Activated T-cell treated with anti-CD3 and anti-CD28 coated beads, Interleukin-2, amount 50 U/mL, for 48 hours (primary cell): ENCODE measurements at places on chromosomes 5 and 9.

GRCh38 chr9:28155067-28155466 lies 581.8 kb upstream of the C9orf72 start:
- no peak for DNase-seq

DNA sequence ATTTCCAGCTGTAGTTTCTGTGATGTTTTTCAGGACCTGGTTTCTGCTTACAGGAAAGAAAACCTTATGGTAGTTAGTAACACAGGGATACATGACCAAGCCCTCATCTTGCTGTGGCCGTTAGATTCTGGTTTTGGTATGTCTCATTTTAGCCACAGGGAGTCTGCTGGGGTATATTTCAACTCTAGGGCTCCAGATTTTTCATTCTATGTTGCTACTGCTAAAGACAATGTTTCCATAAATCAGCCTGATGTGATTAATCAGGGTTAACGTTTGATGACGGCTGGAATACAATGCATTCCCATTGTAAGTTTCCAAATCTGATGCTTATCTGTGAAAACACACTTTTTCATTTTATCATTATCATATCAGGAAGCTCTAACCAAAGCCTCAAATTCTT lies 48.2 kb downstream of the P4HA2 start:
- no peak for DNase-seq

- DNase-seq, result no peak
Measured at GRCh38 chr9:88358723-88359122, 29.5 kb upstream of the SPIN1 start.

GRCh38 chr5:68746643-68747420 lies 347.0 kb upstream of the SLC30A5 start:
- no peak for DNase-seq

DNA sequence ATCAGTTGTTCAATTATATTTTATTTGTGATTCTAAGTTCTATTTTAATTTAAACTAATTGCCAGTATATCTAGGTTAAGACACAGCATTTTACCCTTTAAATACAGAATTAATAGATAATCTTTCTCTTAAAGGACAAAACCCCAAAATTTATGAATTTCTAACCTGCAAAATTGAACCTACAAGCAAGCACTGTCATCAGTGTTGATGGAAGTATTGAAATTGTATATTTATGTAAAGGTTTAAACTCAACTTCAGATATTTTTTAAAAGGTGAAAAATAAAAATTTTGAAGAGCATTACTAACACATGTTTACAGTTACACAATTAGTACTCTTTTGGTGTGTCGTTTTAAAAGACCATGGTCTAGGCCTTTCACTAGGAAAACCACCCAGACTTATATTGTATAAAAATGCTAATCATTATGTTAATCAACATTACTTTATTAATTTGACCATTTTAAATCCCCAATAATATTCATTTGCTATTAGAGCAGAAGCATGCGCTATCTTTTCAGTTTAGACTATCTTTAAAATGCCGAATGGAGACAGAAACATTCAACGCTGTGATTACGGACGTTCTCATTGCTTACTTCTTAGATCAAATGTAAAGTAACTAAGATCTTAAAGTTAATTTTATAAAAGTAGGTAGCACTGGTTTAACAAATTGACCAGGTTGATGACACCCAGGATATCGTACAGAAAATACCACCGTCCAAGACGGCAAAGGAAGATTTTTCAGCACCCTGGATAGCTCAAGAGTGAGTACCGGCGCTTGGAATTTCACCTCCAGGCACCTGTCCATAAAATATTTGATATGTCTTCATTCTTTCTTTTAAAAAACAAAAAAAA lies 3.2 kb downstream of the OTP start:
- no peak for DNase-seq

DNA sequence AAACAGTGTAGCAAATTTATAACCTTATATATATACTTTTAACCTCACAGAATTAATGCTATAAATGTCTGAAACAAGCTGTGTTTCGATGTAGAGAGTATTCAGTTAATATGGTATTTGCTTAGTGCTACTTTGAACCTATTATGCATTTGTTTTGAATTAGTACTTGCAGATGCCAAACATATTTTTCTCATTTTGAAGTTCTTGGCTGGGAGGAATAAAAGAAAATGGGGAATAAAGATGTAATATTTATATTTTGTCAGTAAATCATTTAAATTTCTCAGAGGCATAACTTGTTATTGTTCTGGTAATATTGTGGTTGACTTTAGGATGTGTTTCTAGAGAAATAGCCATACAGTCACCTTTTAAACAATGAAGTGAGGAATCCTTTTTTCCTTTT lies 175.9 kb upstream of the IZUMO3 start:
- DNase-seq, result no peak

GRCh38 chr9:36396985-36397384 lies 3.1 kb downstream of the RNF38 start:
- DNase-seq, result peak; percentile 26

GRCh38 chr9:125794708-125795107 lies 47.5 kb downstream of the PBX3 start:
- DNase-seq, result no peak

DNA sequence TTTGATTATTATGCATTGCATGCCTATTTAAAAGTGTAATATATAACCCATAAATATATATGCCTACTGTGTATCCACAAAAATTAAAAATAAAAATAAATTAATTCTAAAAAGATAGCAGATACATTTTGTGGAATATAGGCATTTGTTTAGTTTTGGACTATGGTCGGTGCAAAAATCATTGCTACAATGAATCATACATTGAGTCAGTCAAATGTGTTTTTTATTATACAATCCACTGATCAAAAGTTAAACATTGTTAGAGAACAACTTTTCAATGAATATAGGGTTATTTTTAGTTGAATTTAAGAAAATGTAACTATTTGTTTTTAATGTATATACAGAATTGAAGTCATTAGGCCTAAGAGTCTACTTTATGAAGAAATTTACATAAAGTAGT lies 885.9 kb downstream of the EFNA5 start:
- no peak for DNase-seq

- DNase-seq, result peak; percentile 97
Measured at GRCh38 chr9:136483589-136484152, 831 bp upstream of the SEC16A start.

DNA sequence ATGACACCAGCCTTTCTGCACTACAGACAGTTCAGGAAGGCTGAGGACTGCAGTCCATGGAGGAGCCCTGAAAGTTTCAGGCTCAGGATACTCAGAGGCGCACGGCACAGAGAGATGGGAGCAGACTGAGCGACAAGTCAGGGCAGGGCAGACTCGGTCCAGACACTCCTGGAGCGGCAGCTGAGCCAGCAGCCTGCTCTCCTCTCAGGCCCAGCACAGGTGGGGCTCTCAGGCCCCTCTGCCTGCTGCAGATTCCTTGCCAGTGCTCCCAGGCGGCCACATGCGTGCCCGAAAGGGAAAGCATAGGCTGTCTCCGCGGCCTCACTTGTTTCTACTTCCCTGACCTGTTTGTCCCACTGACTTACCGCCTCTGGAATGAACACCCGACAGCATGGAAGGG lies 228.3 kb downstream of the IRX2 start:
- DNase-seq, result no peak

- no peak for DNase-seq
Measured at GRCh38 chr9:137136881-137137607, 1.9 kb upstream of the GRIN1 start.

- no peak for DNase-seq
Measured at GRCh38 chr9:69104830-69105527, 69.1 kb upstream of the TJP2 start.

DNA sequence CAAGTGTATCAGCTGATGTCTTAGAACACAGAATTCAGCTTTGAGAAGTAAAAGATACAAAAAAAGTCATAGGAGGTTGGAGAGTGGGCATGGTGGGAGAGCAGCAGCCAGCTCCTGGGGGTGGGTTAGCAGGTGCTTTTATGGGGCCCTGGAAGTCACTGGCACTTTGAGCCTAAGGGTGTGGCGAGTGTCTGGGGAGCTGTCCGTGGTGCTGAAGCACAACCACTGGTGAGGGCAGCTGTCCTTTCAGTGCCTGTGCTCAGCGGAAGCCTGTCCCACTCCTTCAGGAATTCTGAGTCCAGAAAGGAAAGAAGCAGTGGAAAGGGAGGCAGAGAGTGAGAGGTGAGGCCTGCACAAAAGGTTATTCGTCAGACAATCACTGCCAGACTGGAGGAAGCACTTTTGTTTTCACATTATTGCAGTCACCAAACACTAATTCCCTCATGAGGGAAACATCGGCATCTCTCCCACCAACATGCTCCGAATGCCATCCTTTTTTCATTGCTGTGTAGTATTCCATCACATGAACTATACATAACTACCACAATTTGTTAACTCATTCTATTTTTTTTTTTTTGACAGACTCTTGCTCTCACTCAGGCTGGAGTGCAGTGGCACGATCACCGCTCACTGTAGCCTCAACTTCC lies 59.4 kb upstream of the RAPGEF1 start:
- peak; percentile 59 for DNase-seq

- DNase-seq, result no peak
Measured at GRCh38 chr5:138054847-138055558, 22.1 kb upstream of the FAM13B start.

DNA sequence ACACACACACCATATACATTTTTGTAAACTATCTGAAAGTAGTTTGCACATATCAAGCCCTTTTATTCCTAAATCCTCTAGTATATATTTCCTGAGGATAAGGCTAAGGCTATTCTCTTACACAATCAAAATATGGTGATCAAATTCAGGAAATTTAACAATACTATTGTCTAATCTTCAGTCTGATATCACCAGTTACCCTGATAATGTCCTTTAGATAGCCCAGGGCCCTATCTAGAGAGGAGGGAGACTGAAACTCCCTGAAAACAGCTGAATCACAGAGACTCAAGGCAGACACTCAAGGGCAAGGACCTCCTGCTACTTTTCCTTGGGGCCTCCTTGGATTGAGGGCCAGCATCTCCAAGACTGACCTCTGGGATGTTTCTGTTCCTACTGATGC lies 30.4 kb downstream of the PTTG1 start:
- DNase-seq, result no peak

DNA sequence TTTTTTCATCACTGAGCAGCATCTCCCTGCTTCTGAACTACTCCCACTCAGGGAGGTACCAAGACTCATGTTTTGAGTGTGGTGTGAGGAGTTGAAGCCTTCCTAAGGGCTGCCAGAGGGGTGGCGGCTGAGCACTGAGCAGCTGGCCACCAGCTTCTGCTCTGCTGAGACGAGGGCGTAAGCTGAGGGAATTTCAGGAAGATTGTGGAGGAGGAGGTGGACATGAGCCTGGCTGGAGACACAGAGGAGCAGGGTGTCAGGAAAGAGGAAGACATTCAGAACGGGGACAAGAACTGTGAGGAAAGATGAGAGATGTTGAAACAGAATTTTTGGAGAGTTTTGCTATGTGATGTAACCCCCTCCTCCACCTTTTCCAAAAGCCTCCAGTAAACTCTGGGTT lies 7.8 kb downstream of the LCP2 start:
- DNase-seq, result peak; percentile 38

- DNase-seq, result no peak
Measured at GRCh38 chr9:93136011-93136440, 2.0 kb upstream of the NINJ1 start.

DNA sequence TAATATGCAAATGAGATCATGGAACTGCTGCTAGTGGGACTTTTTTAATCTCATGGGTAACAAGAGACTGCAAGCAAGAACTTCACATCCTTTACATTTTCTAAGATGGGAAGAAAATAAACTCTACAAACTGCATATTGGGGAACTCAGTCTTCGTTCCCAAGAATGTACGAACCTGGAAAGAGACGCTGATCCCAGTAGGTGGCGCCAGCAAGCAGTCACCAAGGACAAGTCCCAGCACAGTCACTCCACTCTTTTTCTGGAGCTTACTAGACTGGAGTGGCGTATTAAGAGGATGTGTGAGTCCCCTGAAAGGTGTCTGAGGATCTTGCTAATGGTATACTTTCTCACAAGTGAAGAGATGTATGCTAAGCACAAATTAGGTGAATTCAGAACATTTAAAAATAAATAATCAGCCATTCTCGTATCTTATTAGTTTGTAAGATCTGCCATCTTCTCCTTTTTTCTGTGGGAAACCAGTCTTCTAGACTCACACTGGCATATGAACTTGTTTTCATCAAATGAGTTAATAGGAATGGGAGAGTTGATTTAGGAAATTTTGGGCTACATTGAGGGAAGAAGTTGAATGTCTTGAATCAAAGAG lies 16.0 kb upstream of the PUM3 start:
- peak; percentile 65 for DNase-seq

DNA sequence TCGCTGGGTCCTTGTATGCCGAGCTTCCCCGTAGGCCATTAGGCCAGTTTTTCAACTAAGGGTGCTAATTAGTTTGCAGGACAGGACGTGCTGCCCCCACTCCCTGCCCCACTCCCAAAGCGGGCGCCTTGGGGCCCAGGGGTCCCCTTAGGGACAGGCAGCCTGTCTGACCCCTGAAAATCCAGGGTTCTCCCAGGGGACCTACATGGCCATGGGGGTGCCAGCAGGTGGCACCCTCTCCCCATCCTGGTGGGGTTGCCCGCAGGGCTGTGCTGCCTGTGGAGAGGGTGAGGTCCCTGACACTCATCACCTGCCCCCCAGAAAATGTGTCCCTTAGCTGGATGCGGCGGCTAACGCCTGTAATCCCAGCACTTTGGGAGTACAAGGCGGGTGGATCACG lies 8.5 kb upstream of the CCDC187 start:
- DNase-seq, result peak; percentile 47

DNA sequence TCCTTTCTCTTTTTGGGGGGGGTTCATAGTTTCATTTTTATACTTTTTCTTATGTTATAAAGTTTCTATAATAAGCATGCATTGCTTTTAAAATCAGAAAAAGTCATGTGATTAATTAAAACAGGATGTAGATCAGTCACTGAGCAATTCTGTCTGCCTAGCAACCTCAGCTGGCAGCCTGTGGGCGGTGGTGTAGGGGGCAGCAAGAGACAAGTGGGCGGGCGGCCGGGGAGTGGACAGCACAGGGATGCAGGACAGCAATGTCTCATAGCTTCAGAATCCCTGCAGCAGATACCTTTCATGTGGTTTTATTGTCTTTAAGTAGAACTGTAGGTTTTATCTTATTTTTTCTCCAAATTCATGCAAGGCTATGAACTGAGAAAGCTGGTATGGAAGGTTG lies 101.9 kb upstream of the S1PR3 start:
- no peak for DNase-seq

DNA sequence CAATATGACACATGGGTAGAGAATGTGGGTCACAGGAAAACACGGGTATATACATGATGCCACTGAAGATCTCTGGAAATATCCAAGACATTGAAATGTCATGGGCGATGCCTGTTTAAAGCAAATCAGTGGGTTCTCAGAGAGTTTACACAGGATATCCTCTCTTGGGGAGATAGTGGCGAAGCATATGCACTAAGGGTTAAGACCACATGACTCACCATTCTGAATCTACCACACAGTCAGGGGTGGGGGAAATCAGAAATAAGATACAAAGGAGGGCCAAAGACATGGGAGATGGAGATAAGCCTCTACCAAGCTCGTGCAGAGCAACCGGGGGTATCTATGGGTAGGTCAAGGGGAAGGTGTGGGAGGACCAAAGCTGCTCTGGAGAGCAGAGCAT lies 58.8 kb downstream of the SH3PXD2B start:
- no peak for DNase-seq

- DNase-seq, result no peak
Measured at GRCh38 chr9:117355542-117355941, 59.3 kb downstream of the ASTN2 start.
